ENCODE measurements at places on chromosomes 3 and 15.

DNA sequence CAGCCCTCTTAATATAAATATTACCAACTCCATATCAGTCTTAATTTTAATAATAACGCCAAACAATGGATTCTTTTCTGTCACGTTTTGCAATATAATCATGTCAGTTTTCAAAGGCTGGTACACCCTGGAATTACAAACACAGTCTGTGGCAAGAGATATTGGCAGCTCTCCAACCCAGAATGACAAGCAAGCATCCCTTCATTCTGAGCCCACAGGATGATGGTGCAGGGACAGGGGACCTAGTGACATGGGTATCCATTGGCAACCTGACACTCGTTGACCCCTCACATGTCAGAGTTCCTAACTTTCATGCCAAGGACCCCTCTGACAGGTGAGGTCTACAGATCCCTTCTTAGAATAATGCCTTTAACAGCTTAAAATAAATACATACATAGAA lies 154.5 kb upstream of the TSC22D2 start:
- H3K4me3 ChIP-seq, result no peak overlapping the region
- DNase-seq, result no peak
- H3K36me3 ChIP-seq, result no peaks in the 10 kb centered on the region
- no peak overlapping the region for H3K27ac ChIP-seq
- H3K4me1 ChIP-seq, result no peaks in the 10 kb centered on the region
- H3K27me3 ChIP-seq, result peaks cover 10% of the 10 kb centered on the region

DNA sequence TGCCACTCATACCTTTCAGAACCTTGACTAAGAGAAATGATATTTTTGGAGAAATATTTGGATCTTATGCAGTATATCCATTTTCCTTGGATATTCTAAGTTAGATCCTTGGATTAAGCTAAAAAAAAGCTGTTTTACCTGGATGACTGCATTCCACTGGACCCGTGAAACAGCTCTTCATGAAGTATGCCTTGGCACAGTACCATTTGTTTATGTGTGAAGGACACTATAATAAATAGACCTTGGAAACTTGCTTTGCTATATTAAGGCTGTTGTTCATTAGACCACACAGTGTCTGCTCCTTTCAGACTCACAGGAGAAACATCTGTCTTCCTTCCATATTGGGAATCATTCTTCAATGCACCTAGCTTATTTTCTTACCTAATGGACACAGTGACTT lies 651.0 kb upstream of the TGFBR2 start:
- no peaks in the 10 kb centered on the region for H3K36me3 ChIP-seq
- H3K4me3 ChIP-seq, result no peak overlapping the region
- no peaks in the 10 kb centered on the region for H3K4me1 ChIP-seq
- H3K27me3 ChIP-seq, result no peaks in the 10 kb centered on the region
- no peak overlapping the region for H3K27ac ChIP-seq
- no peak for DNase-seq

DNA sequence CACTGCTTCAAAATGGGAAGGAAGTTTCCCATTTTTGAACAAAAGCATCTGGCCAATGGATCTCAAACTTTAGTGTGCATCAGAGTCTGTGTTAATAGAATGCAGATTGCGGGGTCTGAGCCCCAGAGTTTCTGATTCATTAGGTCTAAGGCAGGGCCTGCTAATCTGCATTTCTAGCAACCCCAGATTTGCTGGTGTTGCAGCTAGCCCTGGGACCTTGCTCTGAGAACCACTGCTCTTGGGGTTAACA lies 30.7 kb upstream of the USP3 start:
- H3K4me3 ChIP-seq, result no peak overlapping the region
- H3K4me1 ChIP-seq, result peaks cover 64% of the 10 kb centered on the region
- H3K27me3 ChIP-seq, result no peaks in the 10 kb centered on the region
- no peaks in the 10 kb centered on the region for H3K36me3 ChIP-seq
- H3K27ac ChIP-seq, result peak overlapping the region; percentile 89

- H3K27ac ChIP-seq, result no peak overlapping the region
- no peaks in the 10 kb centered on the region for H3K27me3 ChIP-seq
- no peaks in the 10 kb centered on the region for H3K4me1 ChIP-seq
- no peak for DNase-seq
Observed at GRCh38 chr3:7381741-7382140, 520.8 kb downstream of the GRM7 start.

DNA sequence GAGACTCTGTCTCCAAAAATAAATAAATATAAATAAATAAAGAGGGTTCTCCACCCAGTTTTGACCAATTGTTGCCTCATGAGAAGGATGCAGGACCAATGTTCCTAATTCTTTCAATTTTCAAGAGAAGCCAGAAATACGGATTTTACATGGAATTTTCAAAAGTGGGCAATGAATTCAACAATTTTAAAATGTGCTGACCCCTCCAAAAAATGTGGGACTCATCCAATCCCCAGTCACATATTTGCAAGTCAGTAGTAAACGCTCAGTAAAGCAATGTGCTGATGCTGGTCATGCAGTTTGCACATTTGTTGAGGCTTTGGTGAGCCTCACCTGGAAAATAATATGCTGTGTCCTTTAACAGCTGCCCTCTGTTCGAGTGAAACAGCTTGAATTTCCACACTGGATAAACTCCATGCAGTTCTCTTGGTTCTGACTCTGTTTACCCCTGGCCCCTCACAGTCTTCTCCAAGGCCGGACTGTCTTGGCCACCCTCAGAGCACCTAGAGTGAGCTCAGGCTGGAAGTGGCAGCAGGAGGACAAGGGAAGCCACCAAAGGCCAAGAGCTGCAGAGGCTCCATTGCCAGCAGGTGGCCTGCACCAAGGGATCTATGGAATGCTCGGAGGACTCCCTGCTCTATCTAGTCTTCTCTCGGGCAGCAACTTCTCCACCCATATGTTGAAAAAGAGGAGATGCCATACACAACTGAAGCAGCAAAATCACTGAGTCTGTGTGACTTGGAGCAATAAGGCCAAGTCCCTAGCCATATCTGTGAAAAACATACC lies 246.8 kb downstream of the UACA start:
- peaks cover 2% of the 10 kb centered on the region for H3K4me1 ChIP-seq
- H3K27ac ChIP-seq, result no peak overlapping the region
- DNase-seq, result no peak
- no peaks in the 10 kb centered on the region for H3K36me3 ChIP-seq
- H3K27me3 ChIP-seq, result peaks cover 5% of the 10 kb centered on the region

- H3K4me1 ChIP-seq, result no peaks in the 10 kb centered on the region
- DNase-seq, result no peak
- H3K36me3 ChIP-seq, result no peaks in the 10 kb centered on the region
- peaks cover 11% of the 10 kb centered on the region for H3K27me3 ChIP-seq
- no peak overlapping the region for H3K4me3 ChIP-seq
- H3K27ac ChIP-seq, result no peak overlapping the region
Observed at GRCh38 chr15:51706291-51706690, 25.0 kb downstream of the SCG3 start.

DNA sequence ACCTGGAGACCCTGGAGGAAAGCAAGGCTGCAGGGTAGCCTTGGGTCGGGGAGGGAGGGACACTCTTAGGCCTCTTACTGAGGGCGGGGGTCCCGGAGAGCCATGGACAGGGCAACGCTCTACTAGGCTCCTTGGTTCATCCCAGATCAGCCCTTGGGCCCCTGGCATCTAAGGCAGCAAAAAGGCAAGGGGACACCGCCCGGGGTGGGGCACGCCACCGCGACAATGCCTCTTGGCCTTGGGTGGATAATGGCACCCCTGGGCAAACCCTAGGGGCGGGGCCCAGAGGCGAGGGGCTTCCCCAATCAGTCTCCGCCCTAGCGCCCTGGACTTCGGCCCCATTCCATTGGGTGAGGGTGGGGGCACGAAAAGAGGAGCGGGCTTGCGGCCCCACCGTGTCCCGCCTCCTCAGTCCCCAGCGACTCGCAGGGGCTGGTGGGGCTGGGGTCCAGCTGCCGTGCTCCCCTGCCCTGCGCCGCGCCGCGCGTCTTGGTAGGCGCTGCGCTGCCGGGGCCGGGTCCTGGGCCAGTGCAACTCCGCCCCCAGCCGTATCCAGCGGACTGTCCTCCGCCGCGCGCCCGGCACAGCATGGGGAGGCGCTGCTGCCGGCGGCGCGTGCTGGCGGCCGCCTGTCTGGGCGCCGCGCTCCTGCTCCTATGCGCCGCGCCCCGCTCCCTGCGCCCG lies at the start of gene CHST13:
TSS of gene CHST13 (plus strand) at position 411 of the 684 bp plus-strand sequence. CDS start at position 589, 178 bp downstream.
- H3K27ac ChIP-seq, result no peak within 1 kb of the TSS
- peaks cover 34% of the 10 kb centered on the region for H3K27me3 ChIP-seq
- no peaks in the 10 kb centered on the region for H3K4me1 ChIP-seq

- no peak for DNase-seq
- peaks cover 18% of the 10 kb centered on the region for H3K4me1 ChIP-seq
- H3K27ac ChIP-seq, result no peak overlapping the region
Observed at GRCh38 chr3:183312433-183312832, 59.4 kb downstream of the B3GNT5 start.

- no peak for DNase-seq
- peaks cover 8% of the 10 kb centered on the region for H3K4me1 ChIP-seq
- no peak overlapping the region for H3K4me3 ChIP-seq
- no peak overlapping the region for H3K27ac ChIP-seq
Observed at GRCh38 chr3:59464187-59464586, 414.4 kb upstream of the CFAP20DC start.
